Activated T-helper 9 cell treated with anti-CD3 and anti-CD28 coated beads, Interleukin-2, amount 50 U/mL, for 16 hours (primary cell): ENCODE measurements at places on chromosomes 7 and 10.
A peak's percentile ranks its signal among the peaks of the same experiment; 100 is the strongest.

DNA sequence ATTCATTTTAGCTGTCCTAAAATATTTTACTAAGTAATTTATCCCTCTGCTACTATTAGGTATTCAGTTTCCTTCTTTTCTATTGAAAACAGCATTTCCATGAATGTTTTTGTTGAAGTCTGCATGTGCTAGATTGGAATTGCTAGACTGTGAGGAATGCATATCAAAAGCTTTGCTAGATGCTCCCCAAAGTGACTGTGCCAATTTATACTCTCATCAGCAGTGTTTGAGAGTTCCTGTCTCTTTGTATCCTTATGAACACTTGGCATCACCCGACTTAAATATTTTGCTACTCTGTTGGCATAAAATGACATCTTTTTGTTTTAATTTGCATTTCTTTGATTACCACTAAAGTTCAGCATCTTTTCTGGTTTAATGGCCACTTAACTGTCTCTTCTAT lies 45.0 kb upstream of the PRR15 start:
- DNase-seq = no peak

- DNase-seq = no peak
Measured at GRCh38 chr10:105963334-105963884, 1201.1 kb downstream of the SORCS1 start.

GRCh38 chr7:133904776-133905175 lies 222.4 kb upstream of the LRGUK start:
- DNase-seq = no peak

GRCh38 chr7:127536741-127537140 lies 48.7 kb downstream of the GCC1 start:
- no peak for DNase-seq

DNA sequence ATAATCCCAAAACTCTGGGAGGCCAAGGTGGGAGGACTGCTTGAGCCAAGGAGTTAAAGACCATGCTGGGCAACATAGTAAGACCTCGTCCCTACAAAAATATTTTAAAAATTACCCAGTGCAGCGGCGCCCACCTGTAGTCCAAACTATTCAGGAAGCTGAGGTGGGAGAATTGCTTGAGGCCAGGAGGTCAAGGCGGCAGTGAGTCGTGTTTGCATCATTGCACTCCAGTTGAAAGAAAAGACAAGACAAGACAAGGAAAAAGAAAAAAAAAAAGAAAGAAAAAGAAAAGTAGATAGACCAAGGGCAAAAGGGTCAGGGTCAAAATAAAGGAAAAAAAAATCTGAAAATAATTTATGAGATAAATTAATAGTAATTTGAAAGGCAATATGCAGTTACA lies 5.8 kb downstream of the ANXA7 start:
- no peak for DNase-seq

DNA sequence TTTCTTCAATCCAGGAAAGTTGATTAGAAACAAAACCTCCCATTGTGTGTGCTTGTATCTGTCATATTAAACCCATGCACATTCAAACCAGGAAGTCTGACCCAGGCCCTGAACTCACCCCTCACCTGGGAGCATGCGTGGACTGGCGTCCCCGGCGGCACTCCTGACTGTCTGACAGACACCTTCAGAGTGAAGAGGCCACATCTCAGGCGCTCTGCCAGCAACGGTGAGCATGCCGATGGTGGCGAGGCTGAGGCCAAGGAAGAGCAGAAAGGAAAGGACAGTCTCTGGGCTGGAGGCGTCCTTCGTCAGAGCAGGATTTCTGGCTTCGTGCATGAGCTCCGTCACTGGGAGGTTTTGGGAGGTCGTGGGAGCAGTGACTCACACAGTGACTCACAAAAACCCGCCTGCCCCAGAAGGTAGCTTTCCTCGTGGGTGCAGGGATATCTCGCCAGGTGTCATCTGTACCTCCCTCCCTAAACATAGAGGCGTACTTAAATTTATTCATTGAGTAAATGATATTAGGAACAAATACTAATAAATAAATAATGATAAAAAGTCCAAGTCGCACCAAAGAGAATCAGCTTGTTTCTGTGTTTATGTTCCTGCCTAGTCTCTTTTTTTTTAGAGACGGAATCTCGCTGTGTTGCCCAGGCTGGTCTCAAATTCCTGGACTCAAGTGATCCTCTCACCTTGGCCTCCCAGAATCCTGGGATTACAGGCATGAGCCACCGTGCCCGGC lies 13.5 kb downstream of the IQCE start:
- no peak for DNase-seq

DNA sequence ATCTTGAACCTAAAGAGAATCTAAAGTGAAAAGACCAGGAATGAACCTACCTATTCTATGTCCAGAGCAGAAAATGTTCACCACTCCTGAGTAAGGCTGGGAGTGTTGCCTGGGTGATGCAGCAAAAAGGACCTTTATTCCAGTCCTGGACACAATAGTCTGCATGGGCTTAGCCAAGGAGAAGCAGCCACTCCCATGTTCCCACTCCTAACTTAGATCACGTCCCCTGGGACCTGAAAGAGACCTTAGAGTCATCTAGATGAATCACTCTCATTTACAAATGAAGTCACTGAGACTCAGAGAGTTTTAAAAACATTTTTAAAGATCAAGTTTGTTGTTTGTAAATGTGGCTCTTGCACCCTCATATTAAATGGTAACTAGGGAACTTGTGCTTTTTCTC lies 763.4 kb downstream of the KCNMA1 start:
- DNase-seq = no peak

- no peak for DNase-seq
Measured at GRCh38 chr10:86393362-86393761, 26.8 kb upstream of the GRID1 start.

DNA sequence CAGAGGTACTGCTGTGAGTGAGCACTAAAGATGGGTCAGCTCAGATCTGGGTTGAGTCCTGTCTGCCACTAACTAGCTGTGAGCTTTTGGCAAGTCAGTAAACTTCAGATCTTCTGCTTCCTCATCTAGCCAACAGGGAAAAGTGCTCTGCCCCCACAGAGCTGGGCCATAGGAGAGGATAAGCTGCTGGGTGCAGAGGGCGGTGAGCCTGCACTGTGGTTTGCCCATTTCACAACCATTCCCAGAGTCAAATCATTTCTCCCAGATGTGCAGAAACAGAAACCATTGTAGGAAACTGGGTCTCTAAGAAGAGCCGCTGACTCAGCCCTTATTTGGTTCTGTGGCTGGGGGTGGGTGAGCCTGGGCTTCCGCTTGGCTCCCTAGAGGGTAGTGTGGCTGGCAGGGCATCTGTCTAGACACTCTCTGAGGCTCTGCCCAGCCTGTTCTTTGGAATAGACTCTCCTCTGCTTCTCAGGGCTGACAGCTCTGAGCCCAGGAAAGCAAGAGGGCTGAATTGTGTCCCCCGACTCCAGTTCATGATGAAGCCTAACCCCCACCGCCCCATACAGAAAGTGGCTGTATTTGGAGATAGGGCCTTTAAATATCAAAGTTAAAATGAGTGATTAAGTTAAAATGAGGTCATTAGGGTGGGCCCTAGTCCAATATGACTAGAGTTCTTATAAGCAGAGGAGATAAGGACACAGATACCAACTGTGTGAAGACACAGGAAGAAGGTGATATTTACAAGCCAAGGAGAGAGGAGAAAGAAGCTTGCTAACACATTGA lies 29.5 kb upstream of the ARHGAP22 start:
- DNase-seq = peak; percentile 23

DNA sequence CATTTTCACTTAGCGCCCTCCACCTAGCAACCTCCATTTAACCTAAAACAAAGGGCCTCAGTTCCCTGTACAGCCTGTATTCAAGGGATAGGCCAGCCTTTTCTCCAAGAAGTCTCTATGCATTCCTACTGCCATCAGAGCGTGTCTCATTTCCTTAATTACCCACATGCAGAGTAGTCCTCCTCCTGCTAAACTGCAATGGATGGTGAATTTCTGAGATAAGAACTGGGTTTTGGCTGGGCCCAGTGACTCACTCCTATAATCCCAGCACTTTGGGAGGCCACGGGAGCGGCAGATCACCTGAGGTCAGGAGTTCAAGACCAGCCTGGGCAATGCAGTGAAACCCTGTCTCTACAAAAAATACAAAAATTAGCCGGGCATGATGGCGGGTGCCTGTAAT lies 71.1 kb upstream of the GPR158 start:
- no peak for DNase-seq

DNA sequence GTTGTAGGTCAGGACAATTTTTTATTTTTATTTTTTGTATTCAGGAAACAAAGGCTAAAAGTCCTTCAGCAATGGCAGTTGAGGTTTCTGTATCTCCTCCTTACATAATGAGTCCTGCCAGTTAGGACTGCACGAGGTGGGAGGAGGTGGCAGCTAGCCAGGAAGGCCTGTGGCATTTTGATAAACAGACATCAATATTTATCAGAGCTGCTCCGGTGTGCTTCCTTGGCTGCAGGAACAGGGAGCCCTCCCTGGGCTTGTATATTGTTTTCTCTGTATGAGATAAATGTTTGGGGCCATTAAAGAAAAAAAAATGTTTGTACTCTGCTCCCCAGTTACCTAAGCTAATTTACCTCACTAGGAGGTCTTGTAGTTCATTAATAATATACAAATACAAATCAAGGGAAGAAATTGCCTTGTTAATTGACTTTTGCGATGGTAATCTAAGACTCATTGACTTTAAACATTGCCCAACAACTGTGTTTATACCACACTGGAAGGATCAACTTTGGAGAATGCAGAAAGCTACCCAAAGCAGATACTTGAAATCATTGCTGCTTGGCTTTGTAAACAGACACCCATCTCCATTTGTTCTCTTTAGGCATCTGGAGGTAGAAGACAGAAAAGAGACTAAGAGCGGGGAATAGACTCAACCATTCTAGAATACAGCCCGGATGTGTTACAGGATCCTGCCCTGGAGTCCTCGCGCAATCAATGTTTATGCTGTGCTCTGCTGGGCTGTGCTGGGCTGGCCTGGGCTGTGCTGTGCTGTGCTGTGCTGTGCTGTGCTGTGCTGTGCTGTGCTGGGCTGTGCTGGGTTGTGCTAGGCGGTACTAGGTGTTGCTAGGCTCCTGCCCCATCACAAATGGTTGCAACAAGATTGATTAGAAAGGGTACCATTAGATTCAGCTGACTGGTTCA lies 36.5 kb upstream of the PDZD8 start:
- DNase-seq = no peak

DNA sequence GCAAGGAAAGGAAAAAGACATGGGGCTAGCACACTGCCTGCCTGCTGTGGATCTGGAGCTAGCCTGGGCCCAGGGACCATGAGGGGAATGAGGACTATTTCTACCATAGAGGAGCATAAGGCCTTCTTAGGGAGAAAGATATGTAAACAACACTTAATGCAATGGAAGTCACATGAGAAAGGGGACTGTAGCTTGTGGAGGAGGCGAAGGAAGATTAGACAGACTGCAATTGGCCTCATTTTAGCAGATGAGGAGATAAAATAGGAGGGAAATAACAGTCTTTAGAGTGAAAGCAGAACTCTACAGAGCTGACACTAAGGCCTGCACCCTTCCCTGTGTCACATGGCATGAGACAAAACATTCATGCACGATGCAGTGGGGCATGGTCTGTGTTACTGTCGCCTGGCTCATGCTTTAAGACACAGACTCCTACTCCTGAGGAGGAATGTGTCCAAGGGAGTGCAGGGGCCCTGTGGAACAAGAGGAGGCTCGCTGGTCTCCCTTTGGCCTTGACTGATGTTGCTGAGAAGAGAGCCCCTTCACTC lies 829.3 kb upstream of the IGFBP3 start:
- no peak for DNase-seq

GRCh38 chr10:60463746-60464145 lies 74.1 kb upstream of the ANK3 start:
- DNase-seq = no peak

DNA sequence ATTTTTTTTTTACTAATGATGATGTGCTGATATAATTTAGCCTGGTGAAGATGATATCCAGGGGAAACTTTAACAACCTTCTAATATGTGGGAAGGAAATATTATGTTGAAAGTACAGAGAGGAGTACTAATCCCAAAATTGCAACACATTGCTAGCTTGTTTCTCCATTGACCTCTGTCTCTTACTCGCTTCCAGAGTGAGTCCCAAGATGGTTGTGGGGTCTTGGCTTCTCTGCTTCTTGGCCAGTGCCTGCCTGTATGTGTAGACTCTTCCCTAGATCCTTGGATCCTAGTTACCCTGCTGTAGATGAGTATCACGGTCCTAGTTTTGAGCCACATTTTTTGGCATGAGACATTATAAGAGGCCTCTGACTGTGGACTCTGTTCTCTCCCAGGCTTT lies 17.5 kb downstream of the BMPER start:
- no peak for DNase-seq

DNA sequence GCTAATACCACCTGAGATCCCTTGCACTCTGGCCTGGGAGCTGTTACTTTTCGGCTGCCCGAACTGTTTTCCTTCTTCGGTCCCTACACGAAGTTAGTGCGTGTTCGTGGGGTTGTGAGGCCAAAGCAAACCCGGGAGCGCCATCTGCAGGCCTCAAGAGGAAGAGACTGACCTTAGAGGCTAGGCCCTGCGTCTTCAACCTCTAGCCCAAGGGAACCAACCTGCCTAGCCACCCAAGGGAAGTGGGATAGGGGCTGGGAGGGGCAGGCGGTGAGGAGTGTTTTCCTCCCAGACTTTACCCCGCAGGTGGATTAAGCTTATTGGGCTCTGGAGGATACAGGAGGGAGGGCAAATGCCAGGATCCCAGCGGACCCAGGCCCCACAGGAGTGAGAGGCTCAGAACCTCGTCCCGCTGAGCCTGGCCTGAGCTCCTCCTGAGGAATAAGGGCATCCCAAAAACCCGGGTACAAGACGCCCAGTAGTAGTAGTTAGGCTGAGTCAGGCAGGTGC lies 1.7 kb upstream of the PAX2 start:
- DNase-seq = peak; percentile 25

DNA sequence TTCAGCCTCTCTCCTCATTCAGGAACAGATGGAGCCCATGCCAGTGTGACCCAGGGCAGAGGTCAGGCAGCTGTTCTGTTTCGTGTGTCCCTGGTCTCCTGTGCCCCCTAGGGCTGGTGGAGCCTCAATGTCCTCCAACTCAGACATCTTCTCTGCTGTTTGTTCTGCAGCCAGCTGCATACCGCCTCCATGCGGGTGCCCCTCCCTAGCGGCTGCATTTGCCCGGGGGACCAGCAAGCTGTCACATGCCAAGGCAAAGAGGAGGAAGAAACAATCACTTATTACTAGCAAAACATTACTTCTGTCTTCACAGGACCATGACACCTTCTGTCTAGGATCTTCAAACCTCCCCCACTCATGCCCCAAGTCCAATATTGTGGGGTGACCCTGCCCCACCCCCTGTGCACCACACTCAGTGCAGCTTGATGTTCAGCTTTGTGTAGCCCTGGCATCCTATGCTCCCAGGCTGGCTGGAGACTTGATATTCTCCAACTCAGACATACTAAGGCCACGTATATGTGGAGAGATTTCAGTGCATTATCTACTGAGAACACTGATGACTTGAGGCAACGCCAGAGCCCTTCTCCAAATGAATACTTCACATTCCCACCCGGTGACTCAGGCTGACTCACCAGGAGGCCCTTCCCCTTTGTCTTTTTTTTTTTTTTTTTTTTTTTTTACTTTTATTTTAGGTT lies 188.9 kb downstream of the SKIDA1 start:
- no peak for DNase-seq

DNA sequence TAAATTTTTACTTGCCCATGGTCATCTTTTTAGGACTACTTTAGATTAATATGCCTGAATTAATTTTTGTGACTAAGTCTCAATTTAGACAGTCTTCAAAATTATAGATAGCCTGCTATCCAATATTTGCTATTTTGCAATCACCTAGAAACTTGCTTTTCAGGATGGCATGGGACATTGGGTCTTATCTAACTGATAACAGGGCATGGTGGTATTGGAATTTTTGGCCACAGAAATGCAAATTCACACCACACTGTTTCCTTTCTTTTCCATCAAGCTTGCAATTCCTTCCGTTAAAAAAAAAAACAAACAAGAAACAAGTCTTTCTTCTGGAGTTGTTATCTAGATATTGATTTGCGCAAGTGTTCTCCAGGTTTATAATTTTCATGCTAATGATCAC lies 8.8 kb downstream of the ARL5B start:
- no peak for DNase-seq
